ENCODE measurements at places on chromosomes 11 and 22. TPM values are rescaled to one million over a fixed set of nuclear protein-coding genes. Genes with fewer than 3 reads are reported as not detected.

Gene CD44
- total RNA-seq = 797 TPM

- H3K27ac ChIP-seq = no peak overlapping the region
- peaks cover 16% of the 10 kb centered on the region for H3K36me3 ChIP-seq
- no peak overlapping the region for H3K4me3 ChIP-seq
- DNase-seq = no peak
- H3K4me1 ChIP-seq = peaks cover 64% of the 10 kb centered on the region
- H3K27me3 ChIP-seq = no peaks in the 10 kb centered on the region
Measured at GRCh38 chr11:63853476-63853875, 14.6 kb downstream of the MARK2 start.

Gene CDC42EP2
- 2.4 TPM for total RNA-seq

Gene FLRT1
- not detected for total RNA-seq

Gene ALDH3B1
- 0.25 TPM for total RNA-seq
